Lower lobe of right lung (tissue), 2 donors: ENCODE measurements at places on chromosomes 7 and 10. TPM values are rescaled to one million over a fixed set of nuclear protein-coding genes. Genes with fewer than 3 reads are reported as not detected.

Gene AEBP1
- total RNA-seq = 82.5 TPM

DNA sequence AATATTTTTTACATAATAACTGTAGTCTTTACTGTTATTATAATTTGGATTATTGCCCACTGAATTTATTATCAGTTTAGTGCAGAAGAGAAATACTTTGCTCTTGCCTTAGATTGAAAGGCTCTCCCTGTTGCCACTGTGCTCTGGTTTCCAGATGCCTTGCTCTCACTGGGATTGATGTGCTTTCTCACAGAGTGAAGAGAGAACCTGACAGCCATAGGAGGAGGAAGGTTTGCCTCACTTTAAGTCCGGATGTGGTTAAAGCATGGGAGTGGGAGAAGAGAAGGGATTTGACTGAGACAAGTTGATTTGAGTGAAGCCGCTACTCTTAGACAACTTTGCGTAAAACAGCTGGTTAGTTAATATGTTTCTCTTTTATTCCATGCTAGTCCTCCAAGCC is 68.2 kb upstream of the RPA3 start:
- no peak overlapping the region for H3K27ac ChIP-seq
- no peak overlapping the region for H3K4me3 ChIP-seq
- no peak for DNase-seq
- no peaks in the 10 kb centered on the region for H3K4me1 ChIP-seq
- H3K27me3 ChIP-seq = no peaks in the 10 kb centered on the region

DNA sequence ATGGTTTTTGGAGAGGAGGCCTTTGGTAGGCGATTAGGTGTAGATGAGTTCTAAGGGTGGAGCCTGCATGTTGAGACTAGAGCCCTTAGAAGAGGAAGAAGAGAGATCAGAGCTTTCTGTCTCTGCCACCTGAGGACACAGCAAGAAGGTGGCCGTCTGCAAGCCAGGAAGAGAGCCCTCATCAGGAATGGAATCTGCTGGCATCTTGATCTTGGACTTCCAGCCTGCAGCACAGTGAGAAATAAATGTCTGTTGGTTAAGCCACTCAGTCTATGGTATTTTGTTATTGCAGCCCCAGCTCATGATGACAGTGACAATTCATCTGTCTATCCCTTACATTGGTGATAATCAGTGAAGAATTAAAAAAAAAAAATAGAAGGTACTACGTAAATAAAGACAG is 335.2 kb downstream of the PRPF18 start:
- H3K4me3 ChIP-seq = no peak overlapping the region
- H3K27ac ChIP-seq = no peak overlapping the region
- H3K4me1 ChIP-seq = peaks cover 7% of the 10 kb centered on the region

GRCh38 chr7:53246957-53247356 is 211.5 kb downstream of the POM121L12 start:
- H3K4me1 ChIP-seq = no peaks in the 10 kb centered on the region
- H3K4me3 ChIP-seq = no peak overlapping the region
- DNase-seq = no peak
- no peak overlapping the region for H3K27ac ChIP-seq
- no peaks in the 10 kb centered on the region for H3K27me3 ChIP-seq

DNA sequence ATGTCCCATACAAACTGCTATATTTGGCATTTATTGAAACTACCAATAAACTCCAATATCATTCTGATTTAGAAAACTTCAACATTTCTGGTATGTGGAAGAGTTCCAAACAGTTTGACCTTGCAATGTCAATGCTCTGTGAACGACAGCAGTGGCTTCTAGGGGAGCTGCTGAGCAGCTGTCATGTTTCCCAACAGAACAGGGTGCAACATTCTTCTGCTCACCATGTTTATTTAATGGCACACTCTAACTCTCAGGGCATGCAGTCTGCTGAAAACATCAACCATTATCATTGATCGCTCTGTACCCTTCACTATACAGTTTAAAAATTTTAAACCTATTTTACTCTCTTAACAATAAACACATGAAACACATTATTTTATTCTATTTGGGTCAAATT is 25.9 kb downstream of the LMOD2 start:
- H3K4me3 ChIP-seq = no peak overlapping the region
- H3K27me3 ChIP-seq = no peaks in the 10 kb centered on the region
- H3K4me1 ChIP-seq = peaks cover 9% of the 10 kb centered on the region
- DNase-seq = no peak

DNA sequence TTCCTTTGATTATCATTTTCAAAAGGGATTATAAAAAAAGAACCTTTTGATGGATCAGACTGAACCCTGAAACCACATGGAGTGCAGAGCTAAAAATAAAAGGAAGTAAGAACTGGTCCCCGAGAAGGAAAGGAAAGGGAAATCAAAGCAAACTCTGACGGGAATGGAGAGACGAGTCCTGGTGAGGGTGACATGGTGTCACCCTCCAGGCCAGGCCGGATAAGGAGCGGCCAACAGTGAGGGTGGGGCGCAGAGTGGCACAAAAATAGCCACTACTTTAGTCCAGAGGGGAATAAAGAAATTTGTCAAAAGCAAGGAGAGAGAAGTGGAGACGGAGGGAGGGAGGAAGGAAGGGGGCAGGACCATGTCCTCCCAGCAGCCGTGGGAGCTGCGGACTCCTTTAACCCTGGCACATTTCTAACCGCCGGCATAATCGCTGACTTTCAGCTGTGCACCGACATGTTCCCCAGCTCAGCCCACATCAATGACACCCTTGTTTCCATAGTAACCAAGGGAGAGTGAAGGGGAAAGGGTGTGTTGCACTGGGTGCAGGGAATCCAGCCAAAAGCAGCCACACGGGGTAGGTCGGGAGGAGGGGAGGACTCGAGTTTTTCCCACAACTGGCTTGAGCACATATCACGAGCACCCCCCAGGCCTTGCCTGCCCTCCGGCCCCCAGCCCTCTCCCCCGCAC is 29.7 kb downstream of the TRIM8 start:
- H3K4me3 ChIP-seq = peak overlapping the region; percentile 34
- H3K4me1 ChIP-seq = peaks cover 85% of the 10 kb centered on the region
- DNase-seq = peak; percentile 73
- peak overlapping the region; percentile 82 for H3K27ac ChIP-seq
- no peaks in the 10 kb centered on the region for H3K36me3 ChIP-seq
- no peaks in the 10 kb centered on the region for H3K27me3 ChIP-seq

DNA sequence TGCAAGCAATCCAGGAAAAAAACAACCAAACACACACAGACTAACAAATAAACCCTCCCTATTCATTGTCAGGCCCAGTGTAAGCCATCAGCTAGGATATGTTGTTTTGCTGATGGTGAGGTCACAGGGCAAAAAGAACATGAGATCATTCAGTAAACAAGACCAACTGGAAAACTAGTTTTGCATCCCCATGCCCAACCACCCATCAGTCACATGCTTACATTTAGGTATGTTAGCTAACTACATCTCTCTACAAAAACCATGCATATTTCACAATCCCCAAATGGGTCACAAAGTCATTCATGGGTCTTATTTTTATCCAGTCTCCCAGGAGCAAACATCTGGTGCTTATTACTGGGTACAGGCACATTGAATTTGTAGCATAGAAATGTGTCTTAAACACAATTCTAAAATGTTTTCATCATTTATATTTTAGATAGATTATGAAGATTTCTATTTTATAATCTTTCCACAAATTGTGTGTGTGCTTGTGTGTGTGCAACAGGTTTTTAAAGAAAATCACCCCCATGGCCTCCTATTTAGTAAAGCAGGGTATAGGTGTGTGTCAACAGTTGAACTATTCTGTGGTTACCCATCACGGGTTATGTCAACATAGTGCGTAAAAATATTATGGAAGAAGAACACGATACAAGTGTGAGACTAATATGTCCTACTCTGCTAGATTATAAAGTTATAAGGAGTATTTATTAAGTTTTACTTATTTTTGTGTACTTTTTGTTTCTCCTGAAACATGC is 103.8 kb upstream of the AKR1E2 start:
- no peaks in the 10 kb centered on the region for H3K36me3 ChIP-seq
- no peak for DNase-seq
- no peak overlapping the region for H3K4me3 ChIP-seq

DNA sequence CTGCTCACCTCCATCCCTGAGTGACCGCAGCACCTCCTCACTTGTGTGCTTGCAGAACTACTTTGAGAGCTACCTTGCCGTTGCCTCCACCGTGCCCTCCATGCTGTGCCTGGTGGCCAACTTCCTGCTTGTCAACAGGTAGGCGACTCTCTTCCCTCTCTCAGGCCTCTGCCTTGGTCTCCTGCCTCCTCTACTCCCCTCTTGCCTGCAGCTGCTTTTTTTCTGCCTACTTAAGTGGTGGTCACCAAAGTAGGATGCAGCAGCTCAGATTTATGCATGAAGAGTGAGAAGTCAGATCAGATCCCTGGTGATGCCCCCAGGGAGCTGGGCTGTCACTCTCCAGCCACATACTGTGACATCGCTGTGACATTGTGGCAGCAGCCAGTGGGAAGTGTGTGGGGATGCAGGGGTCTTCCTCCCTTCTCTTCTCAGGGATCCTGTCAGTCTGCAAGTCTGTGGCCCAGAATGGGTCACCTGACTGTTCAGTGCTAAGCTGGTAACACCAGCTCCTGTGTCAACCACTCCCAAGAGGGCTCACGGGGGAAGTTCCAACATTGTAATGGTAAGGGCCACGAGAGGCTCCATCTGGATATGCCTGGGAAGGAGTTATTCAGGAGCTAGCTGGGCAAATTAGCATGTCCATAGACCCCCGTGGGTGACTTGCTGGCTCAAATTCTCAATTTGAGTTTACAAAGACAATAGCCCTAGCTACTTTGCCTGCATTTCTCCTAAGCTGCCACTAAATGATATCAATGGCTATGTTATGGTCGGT is 25.3 kb downstream of the SLC29A3 start:
- no peak overlapping the region for H3K4me3 ChIP-seq
- H3K27ac ChIP-seq = peak overlapping the region; percentile 41
- DNase-seq = no peak
- H3K27me3 ChIP-seq = no peaks in the 10 kb centered on the region
- H3K4me1 ChIP-seq = peaks cover 29% of the 10 kb centered on the region
- peaks cover 10% of the 10 kb centered on the region for H3K36me3 ChIP-seq

Gene CFAP69
- total RNA-seq = 8.4 TPM

GRCh38 chr7:98021588-98022351 is 31.8 kb upstream of the OCM2 start:
- no peaks in the 10 kb centered on the region for H3K27me3 ChIP-seq
- H3K4me1 ChIP-seq = no peaks in the 10 kb centered on the region
